ENCODE measurements at places on chromosomes 6 and 20. TPM values are rescaled to one million over a fixed set of nuclear protein-coding genes. Genes with fewer than 3 reads are reported as not detected.

DNA sequence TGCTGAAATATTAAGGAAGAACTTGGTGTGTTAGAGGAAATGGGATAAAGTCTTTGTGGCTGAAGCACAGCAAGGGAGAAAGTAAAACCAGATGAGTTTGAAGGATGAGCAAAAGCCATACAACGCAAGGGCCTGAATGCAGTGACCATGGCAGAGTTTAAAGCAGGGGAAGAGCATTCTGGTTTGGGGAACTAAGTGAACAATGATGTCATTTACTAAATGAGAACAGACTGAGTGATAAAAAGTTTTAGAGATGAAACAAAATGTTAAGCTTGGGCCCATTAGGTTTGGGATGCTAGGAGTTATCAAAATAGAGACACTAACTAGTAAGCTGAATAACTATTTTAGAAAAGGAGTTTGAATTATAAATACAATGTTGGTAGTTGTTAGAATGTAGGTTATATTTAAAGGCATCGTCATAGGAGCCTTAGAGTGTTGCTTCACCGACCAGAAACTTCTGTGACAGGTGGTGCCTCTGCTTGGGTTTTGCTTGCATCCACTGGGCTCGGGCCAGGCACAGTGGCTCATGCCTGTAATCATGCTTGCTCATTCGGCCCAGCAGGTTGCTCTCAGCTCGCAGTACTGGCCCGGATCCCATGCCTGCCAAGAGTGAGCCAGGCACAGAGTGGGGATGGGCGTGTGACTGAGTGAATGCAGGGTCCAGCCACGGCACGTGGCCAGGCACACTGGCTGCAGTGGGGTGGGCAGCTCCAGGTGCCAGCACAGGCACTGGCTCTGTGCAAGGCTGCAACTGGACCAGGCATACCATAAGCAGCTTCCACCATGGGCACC is 37.4 kb upstream of the OPRM1 start:
- DNase-seq: no peak

GRCh38 chr6:22975079-22975478 is 405.7 kb downstream of the HDGFL1 start:
- DNase-seq: no peak

GRCh38 chr6:154039231-154039842 is at the start of gene OPRM1:
Gene OPRM1, plus strand, starts transcription at chr6:154039240. Its CDS starts 305 bp downstream, at chr6:154039545.
- DNase-seq: peak; percentile 4

The ABHD16B gene
- total RNA-seq: not detected

The CNR1 gene
- total RNA-seq: 0.84 TPM

The LTB gene
- total RNA-seq: 0.52 TPM

All from astrocyte (in vitro differentiated cells and primary cell).